ENCODE measurements at places on chromosomes 5 and 9.

- H3K36me3 ChIP-seq = no peaks in the 10 kb centered on the region
- DNase-seq = no peak
- H3K4me3 ChIP-seq = no peak overlapping the region
- no peak overlapping the region for H3K27ac ChIP-seq
- no peaks in the 10 kb centered on the region for H3K4me1 ChIP-seq
These were observed 489.6 kb upstream of the ZNF608 start for GRCh38 chr5:125236007-125236406.

DNA sequence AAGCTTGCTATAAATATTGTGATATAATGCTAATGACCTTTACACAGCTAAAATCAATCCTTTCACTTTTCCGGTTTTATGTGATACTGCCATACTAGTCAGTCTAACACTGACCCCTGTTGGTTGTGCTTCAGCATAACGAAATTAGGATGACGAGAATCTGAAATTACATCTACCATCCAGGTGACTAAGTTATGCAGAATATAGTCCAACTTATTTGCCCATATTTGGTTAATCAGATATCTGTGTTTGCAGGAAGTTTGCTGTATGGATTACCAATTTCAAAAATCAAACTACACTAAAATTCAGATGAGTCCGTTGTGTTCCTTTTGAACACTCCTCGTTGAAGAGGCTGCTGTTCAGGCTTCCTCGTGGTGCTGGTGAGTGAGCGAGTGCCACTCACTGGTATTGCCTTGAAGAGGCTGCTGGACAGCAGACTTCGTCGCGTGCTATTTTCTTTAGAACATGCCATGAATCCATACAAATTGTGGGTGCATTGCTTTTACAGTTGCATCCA, 32.5 kb downstream of the TENT4A start:
- H3K36me3 ChIP-seq = peaks cover 12% of the 10 kb centered on the region
- peak; percentile 54 for DNase-seq
- no peaks in the 10 kb centered on the region for H3K27me3 ChIP-seq
- no peak overlapping the region for H3K4me3 ChIP-seq
- H3K27ac ChIP-seq = no peak overlapping the region

- no peak overlapping the region for H3K4me3 ChIP-seq
- no peak overlapping the region for H3K27ac ChIP-seq
- no peaks in the 10 kb centered on the region for H3K36me3 ChIP-seq
- DNase-seq = peak; percentile 1
- no peaks in the 10 kb centered on the region for H3K4me1 ChIP-seq
- H3K27me3 ChIP-seq = no peaks in the 10 kb centered on the region
These were observed 186.2 kb downstream of the PLK2 start for GRCh38 chr5:58273711-58274110.

GRCh38 chr5:132837868-132838267, 7.4 kb upstream of the SHROOM1 start:
- H3K4me1 ChIP-seq = peaks cover 13% of the 10 kb centered on the region
- H3K27me3 ChIP-seq = no peaks in the 10 kb centered on the region
- no peak for DNase-seq
- no peak overlapping the region for H3K4me3 ChIP-seq
- H3K27ac ChIP-seq = no peak overlapping the region

DNA sequence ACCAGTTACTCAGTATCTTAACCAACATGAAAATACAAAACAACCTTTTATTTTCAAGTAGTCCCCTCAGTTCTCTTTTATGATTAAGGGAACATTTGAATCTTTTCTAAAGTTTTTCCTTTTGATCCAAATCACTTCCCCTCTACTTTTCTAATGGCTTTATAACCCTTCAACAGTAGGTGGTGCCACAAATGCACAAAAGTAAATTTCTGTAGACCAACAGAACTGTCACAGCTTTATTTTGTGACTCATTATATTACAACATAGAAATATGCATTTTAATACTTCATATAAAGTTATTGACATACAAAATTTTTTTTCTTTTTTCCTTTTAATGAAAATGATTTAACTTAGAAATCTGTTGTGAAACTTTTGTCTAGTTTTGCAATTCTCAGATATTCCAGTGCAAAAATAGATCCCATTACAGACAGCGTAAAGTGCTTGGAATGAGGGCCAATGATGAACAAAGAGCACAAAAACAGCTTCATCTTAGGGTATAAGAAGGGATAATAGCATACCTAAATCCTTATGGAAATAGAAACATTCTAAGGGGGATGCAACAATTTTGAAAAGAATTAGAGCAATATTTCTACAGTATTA, 17.0 kb downstream of the NIPSNAP3B start:
- peak; percentile 12 for DNase-seq
- no peak overlapping the region for H3K27ac ChIP-seq
- peaks cover 5% of the 10 kb centered on the region for H3K4me1 ChIP-seq

- DNase-seq = no peak
- H3K4me3 ChIP-seq = no peak overlapping the region
- no peaks in the 10 kb centered on the region for H3K4me1 ChIP-seq
- no peaks in the 10 kb centered on the region for H3K36me3 ChIP-seq
These were observed 6.2 kb upstream of the TMEM141 start for GRCh38 chr9:136784997-136785361.

- H3K27me3 ChIP-seq = no peaks in the 10 kb centered on the region
- no peak overlapping the region for H3K4me3 ChIP-seq
- DNase-seq = peak; percentile 82
- no peak overlapping the region for H3K27ac ChIP-seq
- no peaks in the 10 kb centered on the region for H3K36me3 ChIP-seq
- peaks cover 5% of the 10 kb centered on the region for H3K4me1 ChIP-seq
These were observed 28.0 kb upstream of the ADAM19 start for GRCh38 chr5:157603333-157604190.

- no peak overlapping the region for H3K4me3 ChIP-seq
- H3K36me3 ChIP-seq = no peaks in the 10 kb centered on the region
- no peaks in the 10 kb centered on the region for H3K27me3 ChIP-seq
These were observed 52.8 kb downstream of the WHRN start for GRCh38 chr9:114452219-114453165.

GRCh38 chr9:37636511-37637448, 14.0 kb upstream of the FRMPD1 start:
- no peak overlapping the region for H3K4me3 ChIP-seq
- DNase-seq = no peak
- no peaks in the 10 kb centered on the region for H3K36me3 ChIP-seq

- no peak overlapping the region for H3K27ac ChIP-seq
- H3K4me3 ChIP-seq = no peak overlapping the region
- no peaks in the 10 kb centered on the region for H3K27me3 ChIP-seq
- H3K36me3 ChIP-seq = no peaks in the 10 kb centered on the region
- DNase-seq = no peak
These were observed 28.1 kb downstream of the IL33 start for GRCh38 chr9:6243746-6244145.

DNA sequence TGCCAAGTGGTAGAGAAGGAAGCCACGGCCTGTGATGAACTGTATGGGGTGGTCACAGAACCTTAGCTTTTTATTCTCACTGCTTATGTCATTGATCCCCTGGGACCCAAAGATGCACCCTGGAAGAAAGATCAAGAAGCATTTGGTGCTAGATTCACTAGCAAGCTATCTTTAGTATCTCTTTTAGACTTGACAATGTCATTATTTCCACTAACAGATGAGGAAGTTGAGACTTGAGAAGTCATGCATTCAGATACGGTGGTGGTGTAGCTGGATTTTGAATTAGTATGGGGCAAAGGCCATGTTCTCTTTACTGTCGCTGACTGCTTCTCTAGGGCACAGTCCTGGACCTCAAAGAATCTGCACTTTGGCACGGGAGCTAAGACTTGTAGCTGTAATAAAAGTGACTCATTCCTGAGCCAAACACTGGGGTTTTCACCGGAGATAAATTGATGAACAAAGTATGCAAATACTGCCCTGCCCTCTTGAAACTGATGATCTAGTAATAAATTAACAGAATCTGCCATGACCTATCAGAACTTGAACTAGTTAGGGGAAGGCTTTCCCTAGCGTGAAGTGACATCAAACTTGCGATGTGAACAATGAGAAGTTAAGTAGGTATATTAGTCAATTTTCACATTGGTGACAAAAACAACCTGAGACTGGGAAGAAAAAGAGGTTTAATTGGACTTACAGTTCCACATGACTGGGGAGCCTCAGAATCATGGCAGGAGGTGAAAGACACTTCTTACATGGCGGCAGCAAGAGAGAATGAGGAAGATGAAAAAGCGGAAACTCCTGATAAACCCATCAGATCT, 5.4 kb downstream of the GDA start:
- no peak for DNase-seq
- no peaks in the 10 kb centered on the region for H3K27me3 ChIP-seq
- H3K4me1 ChIP-seq = no peaks in the 10 kb centered on the region
